ENCODE measurements at places on chromosomes 12 and 14. TPM values are rescaled to one million over a fixed set of nuclear protein-coding genes. Genes with fewer than 3 reads are reported as not detected.

Gene ARL6IP4
- total RNA-seq: 264 TPM

Gene TAS2R31
- 0.39 TPM for total RNA-seq

Gene AICDA
- total RNA-seq: not detected

Gene TMEM229B
- not detected for total RNA-seq

Gene FBRSL1
- total RNA-seq: 9.2 TPM

Gene TEP1
- total RNA-seq: 8.8 TPM

Gene TMEM117
- 3.7 TPM for total RNA-seq

Gene KRT72
- total RNA-seq: not detected

Gene CLECL1
- total RNA-seq: not detected

Gene RTL1
- not detected for total RNA-seq

Gene SNRPF
- total RNA-seq: 12.1 TPM

Gene SLCO1C1
- not detected for total RNA-seq

Gene TMEM253
- total RNA-seq: not detected

Gene TAS2R42
- not detected for total RNA-seq

Gene CEBPE
- total RNA-seq: not detected

Gene KRT3
- not detected for total RNA-seq

Gene CNTN1
- 1.7 TPM for total RNA-seq

Gene CLEC1A
- 0.13 TPM for total RNA-seq

Gene C12orf50
- total RNA-seq: not detected

Gene ACOT6
- total RNA-seq: not detected

Gene LRFN5
- total RNA-seq: 14.7 TPM

Gene FUT8
- 33.7 TPM for total RNA-seq

Gene BEGAIN
- total RNA-seq: 0.08 TPM

Gene ADCY4
- total RNA-seq: 0.88 TPM

Gene RBP5
- not detected for total RNA-seq

Gene PLCZ1
- total RNA-seq: not detected

Gene NTS
- not detected for total RNA-seq

Gene STRAP
- total RNA-seq: 129 TPM

Gene SMCO2
- not detected for total RNA-seq

Gene SDR9C7
- total RNA-seq: not detected

Gene GLS2
- not detected for total RNA-seq

Gene CPNE6
- total RNA-seq: not detected
